ENCODE measurements at places on chromosomes 12 and 14.

- DNase-seq: peak; percentile 36
Measured at GRCh38 chr12:46071769-46072624, 81.6 kb upstream of the SCAF11 start.

DNA sequence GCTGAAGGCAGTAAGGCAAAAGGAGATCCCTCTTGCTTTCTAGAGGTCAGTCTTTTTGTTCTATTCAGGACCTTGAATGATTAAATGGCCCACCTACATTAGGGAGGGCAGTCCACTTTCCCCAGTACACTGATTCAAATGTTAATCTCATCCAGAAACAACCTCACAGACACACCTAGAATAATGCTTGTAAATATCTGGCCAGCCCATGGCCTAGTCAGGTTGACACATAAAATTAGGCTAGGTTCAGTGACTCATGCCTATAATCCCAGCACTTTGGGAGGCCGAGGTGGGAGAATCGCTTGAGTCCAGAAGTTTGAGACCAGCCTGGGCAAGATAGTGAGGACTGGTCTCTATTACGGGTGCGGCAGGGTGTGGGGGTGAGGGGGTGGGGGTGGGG is 43.5 kb downstream of the MIPOL1 start:
- no peak for DNase-seq

- no peak for DNase-seq
Measured at GRCh38 chr14:93133464-93133863, 17.7 kb upstream of the ITPK1 start.

DNA sequence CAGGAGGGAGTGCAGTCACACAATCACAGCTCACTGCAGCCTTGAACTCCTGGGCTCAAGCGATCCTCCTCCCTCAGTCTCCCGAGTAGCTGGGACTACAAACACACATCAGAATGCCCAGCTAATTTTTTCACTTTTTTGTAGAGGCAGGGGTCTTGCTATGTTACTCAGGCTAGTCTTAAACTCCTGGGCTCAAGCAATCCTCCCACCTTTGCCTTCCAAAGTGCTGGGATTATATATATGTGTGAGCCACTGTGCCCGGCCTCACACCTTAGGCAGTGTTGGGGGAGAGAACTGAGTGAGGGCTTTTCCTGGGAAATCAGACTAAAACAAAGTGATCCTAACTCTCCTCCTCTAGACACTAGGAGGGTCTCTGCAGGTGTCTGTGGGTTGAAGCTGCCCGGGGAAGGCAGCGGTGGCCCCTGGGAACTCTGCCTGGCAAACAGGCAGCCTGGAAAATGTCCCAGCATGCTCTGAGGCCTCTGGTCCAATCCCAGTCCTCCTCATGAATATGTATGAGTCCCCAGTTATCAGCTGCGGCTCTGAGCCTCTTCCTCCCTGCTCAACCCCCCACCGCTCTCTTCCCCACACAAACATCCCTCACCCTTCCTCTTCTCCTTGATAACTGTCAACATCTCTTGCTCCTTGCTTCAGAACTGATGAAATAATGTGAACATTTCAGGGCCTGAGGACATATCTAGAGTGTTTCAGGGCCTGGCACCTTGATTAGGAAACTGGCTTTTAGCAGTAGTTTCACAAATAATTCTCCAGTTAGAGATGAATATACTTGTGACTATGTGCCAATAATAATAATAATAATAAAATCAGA is 7.9 kb upstream of the NAA25 start:
- peak; percentile 77 for DNase-seq

DNA sequence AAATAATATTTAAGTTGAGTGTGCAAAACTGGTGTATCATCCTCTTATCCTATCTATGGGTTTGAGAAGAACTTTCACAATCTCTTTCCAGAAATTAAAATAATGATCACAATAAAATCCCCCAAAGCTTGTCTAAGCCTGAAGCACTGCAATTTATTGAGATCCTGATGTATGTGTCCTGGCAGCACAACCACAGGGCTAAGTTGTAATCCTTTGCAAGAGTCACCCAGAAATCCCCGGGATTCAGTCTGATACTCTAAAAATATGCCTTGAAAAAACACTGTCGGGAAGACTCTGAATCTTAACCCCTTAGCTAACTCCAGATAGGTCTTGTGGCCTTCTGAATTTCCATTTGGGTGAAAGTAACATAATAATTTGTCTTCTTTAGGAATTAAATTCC is 40.3 kb upstream of the STXBP6 start:
- DNase-seq: no peak
